Activated CD4-positive, alpha-beta memory T cell treated with anti-CD3 and anti-CD28 coated beads for 36 hours (primary cell): ENCODE measurements at places on chromosomes 4 and X. TPM values are rescaled to one million over a fixed set of nuclear protein-coding genes. Genes with fewer than 3 reads are reported as not detected.

Gene FAM156A
- total RNA-seq: 19.0 TPM

Gene FGF13
- not detected for total RNA-seq

GRCh38 chr4:79178760-79179159 lies 147.1 kb downstream of the NAA11 start:
- no peak for DNase-seq

GRCh38 chr4:1664141-1664540 lies 20.0 kb downstream of the FAM53A start:
- no peak for DNase-seq

DNA sequence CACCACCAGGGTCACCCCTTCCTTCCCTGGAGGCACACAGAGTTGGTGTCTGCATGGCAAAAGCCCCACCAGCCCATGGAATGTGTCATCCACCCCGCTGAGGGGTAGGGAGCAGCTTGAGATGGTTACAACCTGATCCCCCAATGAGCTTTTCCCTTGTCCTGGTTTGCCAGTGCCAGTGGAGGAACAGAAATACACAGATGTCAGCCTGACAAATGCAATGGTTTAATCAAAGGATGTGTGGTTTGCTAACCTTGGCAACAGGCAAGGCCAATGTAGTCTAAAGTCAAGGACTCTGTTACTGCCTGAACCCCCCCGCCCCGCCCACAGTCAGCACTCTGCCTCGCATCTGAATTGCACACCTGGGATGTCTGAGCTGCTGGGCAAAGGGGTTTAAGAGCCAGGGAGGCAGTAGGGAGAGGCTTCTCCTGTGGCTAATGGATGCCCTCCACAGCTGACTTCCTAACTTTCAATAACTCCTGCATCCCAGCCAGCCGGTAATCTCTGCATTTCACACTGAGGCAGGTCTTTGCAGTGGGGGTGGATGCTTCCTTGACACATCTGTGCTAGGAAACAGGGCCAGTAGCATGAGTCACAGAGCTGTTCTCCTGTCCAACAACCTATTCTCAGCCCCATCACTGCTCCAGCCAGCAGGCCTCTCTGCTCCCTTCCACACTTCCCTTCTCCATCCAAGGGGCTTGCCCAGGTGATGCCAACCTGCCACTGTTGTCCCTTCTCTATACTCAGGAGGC lies 137.5 kb downstream of the AMMECR1 start:
- DNase-seq: no peak

DNA sequence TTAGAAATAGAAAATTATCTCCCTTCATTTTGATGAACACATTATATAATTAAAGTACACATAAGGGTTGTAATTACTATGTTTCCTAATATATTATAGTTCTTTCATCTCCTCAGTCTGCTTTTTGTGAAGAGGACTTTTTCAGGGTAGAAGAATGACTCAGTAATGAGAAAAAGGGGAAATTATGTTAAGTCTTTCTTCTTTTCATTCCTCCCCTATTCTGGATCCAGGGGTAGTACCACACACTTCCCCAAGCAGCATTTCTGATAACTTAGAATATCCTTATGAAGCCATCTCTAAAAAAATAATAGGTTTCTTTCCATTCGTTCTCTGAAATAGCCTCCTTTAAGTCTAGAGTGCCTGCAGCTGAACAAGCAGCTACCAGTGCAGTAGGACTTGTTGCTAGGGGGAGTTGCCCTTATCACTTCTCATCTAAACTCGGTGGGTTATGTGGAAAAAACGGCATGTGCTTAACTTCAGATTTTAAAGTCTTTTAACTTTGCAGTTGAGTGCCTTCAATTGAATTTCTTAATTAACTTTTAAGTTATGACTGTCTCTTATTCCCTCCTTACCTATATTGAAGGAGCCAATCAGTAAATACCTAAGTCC lies 184.8 kb downstream of the ARHGAP24 start:
- DNase-seq: no peak

DNA sequence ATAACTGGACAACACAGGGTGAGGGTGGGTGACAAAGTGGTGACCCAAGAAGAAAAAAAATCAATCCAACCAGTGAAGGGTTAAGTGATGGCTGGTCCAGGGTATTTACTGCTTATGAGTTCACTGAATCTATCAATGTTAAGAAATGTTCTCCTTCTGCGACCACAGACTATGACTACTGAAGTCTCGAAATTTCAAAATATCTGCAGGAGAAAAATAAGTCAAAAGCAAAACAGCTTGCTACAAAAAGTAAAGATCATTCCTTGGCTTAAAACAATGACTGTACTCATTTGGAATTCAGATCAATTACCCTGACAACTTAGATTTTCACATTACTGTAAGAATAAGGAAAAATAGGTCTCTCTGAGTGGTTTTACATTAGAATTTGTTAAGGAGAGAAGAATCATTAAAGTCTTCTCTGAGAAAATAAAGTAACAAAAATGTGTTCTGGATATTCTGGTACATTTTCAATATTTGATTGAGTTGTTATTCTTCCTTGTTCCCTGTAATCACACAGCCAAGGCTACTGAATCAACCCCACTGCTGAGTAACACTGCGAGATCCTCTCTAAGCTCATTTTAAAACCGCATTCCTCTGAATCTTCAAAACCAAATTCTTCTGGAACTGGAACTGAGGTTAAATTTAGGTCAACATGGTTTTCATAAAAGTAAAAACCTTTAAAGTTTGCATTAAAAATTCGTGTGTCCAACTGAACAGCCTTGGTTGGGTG lies 22.7 kb downstream of the SMPX start:
- DNase-seq: no peak

DNA sequence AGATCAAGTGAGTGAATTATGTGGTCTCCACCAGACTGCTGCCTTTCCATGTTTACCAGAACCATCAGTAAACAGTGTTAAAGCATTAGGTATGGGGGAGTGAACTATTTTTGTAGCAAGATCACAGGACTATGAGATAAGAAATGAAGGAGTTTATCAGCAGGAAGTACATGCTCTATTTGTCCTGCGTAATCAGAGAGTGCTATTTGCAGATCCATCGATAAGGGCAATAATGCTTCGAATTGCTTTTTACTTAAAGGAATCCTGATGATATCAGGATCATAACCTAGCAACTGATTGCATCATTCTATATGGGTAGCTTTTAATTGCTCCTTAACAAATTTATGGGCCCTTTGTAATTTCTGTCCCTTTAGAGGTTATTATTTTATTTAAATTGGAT lies 57.1 kb downstream of the RBM46 start:
- no peak for DNase-seq
